ENCODE measurements at places on chromosomes 16 and 17.

- DNase-seq = no peak
Measured at GRCh38 chr17:31843070-31843745, 15.8 kb downstream of the COPRS start.

DNA sequence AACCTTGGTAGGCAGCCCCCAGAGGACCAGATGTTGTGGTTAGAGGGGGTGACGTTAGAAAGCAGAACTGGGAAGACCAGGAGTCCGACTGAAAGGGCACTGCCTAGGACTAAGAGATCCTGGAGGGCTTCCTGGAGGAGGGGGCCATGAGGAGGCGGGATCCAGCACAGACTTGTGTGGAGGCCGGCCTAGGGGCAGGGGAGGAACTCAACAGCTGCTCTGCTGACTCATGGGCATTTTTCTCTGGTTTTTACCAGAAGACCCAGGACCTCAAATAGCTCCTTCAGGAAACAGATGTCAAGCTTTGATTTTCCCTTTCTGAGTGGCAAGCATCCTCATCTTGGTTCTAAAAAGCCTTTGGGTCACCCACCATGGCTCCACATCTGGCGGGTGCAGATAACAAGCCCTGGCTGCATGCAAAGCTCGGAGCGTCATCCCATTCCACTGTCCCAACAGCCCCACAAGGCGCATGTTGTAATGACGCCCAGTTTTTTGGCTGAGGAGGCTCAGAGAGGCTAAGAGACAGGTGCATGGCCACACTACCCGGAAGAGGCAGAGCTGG, 29.0 kb downstream of the IL21R start:
- DNase-seq = no peak

DNA sequence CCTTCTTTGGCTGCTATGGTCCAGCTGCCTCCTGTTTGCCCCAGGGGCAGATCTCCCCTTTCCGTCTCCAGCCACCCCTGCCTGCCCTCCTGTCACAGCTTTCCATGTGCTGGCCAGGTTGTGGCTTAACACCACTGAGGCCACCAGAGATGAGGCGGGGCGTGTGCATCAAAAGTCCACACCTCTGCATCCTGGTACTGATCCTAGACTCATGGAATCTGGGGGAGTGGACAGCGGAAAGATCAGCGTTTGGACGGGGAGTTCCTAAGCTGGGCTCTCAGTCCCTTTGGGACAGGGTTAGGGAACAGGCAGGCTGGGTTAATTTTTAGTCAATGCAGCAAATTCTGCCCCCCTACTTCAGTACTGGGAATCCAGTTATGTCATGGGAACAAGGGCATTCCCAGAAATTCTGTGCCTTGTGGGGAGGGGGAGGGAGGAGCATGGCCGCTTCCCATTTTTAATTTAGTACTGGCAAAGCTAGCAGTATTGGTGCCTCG, 3.9 kb downstream of the IGFBP4 start:
- no peak for DNase-seq

- no peak for DNase-seq
Measured at GRCh38 chr17:57257895-57258851, 1.9 kb downstream of the MSI2 start.

GRCh38 chr17:32156656-32157055, 14.4 kb downstream of the RHOT1 start:
- DNase-seq = no peak

GRCh38 chr17:66691644-66692420, 143.1 kb upstream of the CACNG5 start:
- DNase-seq = no peak

- DNase-seq = peak; percentile 42
Measured at GRCh38 chr17:46818316-46818928, at the start of gene WNT3. WNT3 (minus strand) TSS chr17:46818692; CDS start chr17:46818597, 95 bp downstream.

DNA sequence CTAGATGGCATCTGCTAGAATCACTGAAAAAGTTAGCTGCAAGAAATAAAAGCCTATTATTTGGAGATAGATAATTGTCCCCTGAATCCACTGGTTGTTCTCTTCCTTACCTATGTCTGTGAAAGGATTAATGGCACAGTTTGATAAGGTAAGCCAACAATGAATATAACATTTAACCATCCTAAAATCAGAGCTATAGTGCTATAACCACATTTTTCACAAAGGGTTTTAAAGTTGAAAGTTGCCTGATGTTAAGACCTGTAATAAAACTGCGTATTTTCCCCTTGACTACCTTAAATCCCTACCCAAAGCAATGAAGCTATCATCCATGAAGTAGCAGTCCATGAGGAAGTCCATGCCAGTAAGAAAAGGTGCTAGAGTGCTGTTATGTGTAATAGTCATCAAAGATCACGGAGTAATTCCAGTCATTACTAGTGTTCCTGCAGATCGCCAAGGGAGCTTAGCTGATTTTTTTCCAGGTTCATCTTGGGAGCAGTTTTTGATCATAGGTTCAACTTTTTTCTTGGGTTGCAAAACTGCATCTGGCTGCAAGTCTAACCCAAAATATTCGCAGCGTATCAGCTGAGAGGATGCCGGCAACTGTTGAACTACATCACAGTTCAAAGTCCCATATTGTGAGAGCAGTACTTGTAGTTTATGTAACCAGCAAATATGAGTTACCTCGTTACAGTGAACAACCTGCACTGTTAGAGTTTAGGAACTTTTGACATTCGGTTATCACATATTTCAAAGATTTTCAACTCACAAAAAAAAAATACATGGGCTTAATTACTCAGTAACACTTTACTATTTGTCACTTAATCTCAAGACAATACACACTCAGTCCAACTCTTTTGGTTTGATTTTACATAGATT, 18.2 kb upstream of the RSL1D1 start:
- DNase-seq = no peak

GRCh38 chr17:82613283-82614094, 34.8 kb downstream of the WDR45B start:
- no peak for DNase-seq

DNA sequence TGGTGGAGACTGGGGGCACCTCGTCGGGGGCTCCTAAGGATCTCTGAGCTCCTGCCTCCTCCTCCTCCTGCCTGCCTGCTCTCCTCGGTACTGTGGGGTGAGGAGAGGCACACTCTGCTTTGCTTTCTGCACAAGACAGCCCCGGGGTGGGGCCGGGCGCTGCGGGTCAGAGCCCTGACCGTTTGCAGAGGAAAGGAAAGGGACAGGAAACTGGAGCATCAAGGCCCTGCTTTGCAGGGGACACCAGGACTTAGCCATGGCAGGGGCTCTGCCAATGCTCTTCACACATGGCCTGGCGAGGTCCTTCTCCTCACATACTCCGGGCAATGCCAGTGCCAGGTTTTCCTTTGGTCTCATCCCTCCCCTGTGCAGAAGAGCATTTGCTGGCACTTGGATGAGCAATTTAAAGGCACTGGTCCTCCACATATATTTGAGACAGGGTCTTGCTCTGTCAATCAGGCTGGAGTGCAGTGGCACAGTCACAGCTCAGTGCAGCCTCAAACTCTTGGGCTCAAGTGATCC, 23.8 kb upstream of the DOC2B start:
- DNase-seq = no peak

- peak; percentile 40 for DNase-seq
Measured at GRCh38 chr16:50245417-50246298, 20.7 kb upstream of the ADCY7 start.

DNA sequence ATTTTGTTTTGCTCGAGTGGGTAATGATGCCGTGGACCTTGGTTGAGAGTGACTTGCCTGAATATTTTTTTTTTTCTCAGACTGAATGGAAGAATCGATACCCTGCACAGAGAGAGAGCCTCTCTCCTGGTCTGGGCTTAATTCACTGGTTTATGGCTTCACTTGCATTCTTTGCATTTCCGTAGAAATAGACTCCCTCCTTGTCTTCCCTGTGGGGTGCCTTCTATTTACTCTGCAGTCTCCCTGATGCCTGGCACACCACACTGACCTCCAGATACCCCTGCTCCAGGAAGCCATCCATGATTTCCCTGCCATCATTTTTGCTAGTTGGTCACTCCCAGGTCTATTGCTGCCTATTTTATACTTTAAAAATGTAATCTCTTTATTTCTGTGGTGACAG, 238.0 kb downstream of the SNX29 start:
- DNase-seq = no peak

DNA sequence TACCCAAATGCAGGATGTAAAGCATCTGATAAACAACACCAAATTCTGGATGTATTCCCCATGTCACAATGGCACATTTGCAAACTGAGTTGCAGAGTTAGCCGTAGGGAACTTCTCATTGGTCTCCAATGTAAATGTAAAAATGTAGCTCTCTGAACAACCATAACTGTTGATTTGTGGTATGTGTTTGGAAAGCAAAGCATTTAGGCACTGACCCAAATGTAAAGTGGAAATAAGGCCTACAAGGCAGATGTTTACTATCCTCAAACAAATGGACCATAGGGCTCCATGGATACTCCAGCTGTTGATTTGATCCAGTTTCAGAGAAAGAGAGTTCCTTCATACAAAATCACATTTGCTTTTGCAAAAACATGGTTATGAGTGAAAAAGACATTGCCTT, 223.0 kb upstream of the ELAC2 start:
- DNase-seq = no peak

GRCh38 chr16:26363581-26363980, 671.8 kb downstream of the HS3ST4 start:
- no peak for DNase-seq

GRCh38 chr17:49566668-49567071, 9.0 kb upstream of the NXPH3 start:
- no peak for DNase-seq

DNA sequence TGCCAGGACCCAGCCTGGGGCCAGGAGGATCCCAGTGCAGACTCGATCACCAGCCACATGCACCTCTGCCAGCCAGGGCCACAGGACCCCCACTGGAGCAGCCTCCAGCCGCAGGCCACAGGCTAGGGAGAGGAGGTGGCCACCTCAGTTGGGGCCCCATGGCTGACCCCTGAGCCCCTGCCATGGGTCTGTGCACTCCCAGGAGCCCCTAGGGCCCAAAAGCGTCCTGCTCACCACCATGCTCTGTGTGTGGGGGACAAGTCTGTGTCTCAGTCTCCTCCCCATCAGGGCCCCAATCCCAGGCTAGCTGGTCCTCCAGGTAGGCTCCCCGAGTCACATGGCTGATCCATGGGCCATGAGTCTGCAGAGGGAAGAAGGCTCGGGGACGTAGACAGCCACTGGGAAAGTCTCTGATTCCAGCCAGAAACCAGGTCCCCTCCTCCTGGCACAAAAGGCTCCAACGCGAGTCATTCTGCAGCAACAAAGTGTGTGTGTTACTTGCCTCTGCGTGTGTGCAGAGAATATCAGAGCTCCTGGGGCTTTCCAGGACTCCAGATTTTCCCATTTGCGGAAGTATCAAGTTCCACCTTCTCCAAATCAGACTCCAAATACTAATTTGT, 6.1 kb upstream of the PRSS8 start:
- DNase-seq = no peak

- peak; percentile 61 for DNase-seq
Measured at GRCh38 chr17:65099941-65100315, 37.2 kb upstream of the RGS9 start.
